ENCODE measurements at places on chromosomes 7 and 10. TPM values are rescaled to one million over a fixed set of nuclear protein-coding genes. Genes with fewer than 3 reads are reported as not detected.

- DNase-seq: no peak
These were observed 316.9 kb upstream of the PHYHIPL start for GRCh38 chr10:58859526-58859925.

GRCh38 chr10:78178397-78178796 is 144.7 kb downstream of the RPS24 start:
- DNase-seq: no peak

GRCh38 chr7:55271661-55272060 is 93.5 kb upstream of the LANCL2 start:
- no peak for DNase-seq

- no peak for DNase-seq
These were observed 39.8 kb downstream of the MAD1L1 start for GRCh38 chr7:2192831-2193534.

DNA sequence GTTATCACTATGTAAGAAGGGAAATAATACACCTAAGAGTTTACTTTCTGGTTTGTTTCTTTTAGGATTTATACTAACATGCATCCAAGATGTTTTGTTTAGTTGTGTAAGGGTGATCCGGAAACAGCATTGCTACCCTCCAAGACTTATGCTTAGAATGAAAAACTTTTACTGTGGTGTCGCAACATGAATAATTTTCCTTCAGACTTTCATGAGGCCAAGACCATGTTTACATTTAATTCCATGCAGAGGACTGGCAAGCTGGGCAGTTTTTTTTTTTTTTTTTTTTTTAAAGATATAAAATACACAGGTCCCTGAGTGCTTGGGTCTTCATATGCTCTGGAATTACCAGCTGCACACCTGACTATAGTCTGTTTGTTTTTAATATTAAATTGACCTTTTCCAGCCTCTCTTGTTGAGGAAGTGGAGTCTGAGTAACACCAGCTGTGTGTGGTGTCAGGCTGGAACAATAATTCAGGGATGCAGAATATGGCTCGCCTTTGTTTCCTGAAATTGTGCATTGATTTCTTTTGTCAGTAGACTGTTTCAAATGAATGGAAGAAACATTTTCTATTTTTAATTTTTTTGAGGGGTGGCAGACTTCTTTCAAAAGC is 81.7 kb downstream of the ST7 start:
- DNase-seq: no peak

DNA sequence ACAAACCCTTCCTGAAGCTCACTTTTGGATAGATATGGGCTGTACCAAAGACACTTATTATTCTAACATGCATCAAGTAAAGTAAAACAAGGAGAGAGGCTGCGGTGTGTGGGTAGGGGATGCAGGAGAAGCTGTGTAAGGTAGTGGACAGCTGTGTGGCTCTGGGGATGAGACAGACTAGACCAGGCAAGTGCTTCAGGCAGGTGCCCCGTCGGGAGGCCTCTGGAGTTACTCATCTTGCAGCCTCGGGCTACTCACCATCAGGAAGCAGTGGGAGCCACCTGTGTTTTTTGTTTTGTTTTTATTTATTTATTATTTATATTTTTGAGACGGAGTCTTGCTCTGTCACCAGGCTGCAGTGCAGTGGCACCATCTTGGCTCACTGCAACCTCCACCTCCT is 49.3 kb upstream of the NCAPG2 start:
- DNase-seq: no peak

DNA sequence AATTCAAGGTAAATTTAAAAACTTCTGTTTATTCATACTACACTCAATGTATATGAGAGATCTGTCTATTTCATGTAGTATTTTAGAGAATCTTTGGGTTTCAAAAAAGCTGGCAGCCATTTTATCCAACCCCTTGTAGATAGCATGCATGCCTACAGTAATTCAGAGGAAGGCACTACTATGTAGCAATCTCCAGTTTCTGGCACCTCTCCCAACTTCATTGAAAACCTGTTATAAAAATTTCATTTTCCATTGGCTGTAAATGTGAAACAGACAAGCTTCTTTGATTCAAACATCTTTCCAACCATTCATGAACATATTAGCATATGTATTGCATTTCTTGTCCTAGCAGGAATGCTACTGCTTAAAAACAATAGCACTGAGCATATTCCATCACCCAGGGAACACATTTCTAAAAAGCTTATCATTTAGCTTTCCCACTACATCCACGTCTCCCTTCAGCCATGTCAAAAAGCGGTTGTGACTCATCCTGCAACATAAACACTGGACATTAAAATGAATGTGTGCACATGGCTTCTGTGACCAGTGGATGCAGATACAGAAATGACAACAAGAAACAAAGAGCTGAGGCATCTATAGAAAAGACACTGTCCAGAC is 330.4 kb upstream of the AOAH start:
- no peak for DNase-seq

EPHA1 gene
- total RNA-seq: not detected

GRCh38 chr7:137846827-137847567 is at the start of gene DGKI:
DGKI (minus strand) TSS chr7:137846974.
- no peak for DNase-seq

CCL24 gene
- not detected for total RNA-seq

GRCh38 chr7:130922206-130923112 is 188.5 kb upstream of the KLF14 start:
- DNase-seq: no peak

DNA sequence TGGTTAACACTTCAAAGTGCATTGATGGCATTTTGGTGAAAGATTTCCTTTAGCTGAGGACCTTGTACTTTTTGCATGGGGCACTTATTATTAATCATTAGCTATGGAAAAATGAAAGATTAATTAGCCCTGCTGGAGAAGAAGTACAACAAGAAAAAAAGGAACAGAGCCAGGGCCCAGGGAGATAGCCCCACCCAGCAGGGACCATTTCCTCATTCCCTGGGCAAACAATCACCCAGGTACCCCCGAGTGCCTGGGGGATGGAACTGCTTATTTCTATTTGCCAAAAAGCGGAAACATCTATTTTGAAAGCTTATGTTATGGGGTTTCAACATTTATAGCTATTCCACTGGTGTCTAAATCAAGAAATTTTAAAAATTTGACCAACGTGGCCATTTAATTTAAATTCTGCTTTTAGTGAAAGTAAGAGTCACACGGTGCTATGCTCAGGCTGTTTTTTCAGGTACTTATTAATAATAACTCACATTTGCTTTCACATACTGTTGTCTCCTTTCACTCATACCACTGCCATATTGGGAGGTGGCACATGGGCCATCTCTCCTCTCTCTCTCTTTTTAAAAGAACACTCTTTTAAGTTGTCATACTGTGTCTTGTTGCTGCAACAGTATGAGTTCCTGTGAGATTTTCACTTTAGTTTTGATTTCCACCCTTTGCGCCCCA is 143.6 kb upstream of the KIF5B start:
- no peak for DNase-seq

SSC4D gene
- total RNA-seq: 0.99 TPM

DNA sequence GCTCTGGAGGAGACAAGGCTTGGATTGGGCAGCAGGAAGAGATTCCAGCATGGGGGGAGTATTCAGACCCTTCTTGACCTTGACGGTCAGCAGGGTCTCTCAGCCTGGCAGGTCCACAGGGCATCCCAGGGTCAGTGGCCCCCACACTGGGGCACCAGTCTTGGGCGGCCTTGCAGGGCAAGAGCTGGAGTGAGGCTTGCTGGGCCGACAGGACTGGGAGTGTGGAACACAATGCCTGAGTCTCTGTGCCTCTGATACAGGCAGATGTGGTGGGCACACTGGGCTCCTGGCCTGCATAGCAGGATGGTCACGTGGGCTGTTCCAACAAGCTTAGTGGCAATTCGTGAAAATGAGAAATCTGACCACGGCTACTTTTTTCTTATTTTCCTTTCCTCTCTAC is 229.7 kb downstream of the TCERG1L start:
- no peak for DNase-seq

FHIP2A gene
- 26.6 TPM for total RNA-seq

DNA sequence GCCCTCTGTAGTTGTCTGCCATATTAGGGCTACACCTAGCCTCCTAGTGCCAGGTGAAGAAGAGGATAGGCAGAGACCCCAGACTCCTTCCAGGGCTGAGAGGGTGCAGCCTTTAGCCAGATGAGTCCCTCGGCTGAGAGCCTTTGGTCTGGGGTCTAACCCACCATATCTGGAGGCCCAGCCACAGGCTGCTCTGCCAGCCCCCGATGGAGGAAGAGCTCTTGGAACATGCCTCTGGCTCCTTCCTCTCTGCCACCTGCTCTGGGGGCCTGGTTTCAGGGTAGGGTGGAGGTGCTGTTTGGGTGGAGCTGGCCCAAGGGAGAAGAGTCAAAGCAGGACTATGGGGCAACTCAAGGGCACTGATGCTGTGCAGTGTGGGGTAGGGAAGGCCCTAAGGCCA is 1.4 kb downstream of the LRRC18 start:
- no peak for DNase-seq

PRKCQ gene
- total RNA-seq: 0.16 TPM

GRCh38 chr10:3045471-3046209 is 21.7 kb upstream of the PFKP start:
- peak; percentile 64 for DNase-seq

- DNase-seq: no peak
These were observed 138.5 kb downstream of the CPED1 start for GRCh38 chr7:121126801-121127534.

ACBD7 gene
- not detected for total RNA-seq

TEX36 gene
- total RNA-seq: not detected

- DNase-seq: no peak
These were observed 37.0 kb downstream of the CDCA7L start for GRCh38 chr7:21908746-21909145.

GRCh38 chr10:34017281-34017680 is 682.8 kb upstream of the NRP1 start:
- DNase-seq: no peak

DNA sequence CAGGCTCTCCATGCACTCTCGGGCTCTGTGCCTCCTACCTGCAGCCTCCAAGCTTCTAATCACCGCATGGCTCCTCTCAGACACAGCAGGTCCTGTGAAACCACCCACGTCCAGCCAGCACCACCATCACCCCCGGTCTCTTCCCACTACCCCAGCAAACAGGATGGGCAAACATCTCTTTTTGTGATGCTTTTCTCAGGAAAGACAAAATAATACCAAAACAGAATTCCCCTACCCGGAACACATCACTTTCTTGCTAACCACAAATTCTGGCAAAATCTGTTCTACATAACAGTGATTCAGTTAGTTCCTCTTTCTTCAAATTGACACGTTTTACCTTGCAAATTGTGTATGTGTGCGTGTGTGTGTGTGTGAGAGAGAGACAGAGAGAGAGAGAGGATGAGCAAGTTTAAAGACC is 6.5 kb downstream of the SNX8 start:
- no peak for DNase-seq

DNA sequence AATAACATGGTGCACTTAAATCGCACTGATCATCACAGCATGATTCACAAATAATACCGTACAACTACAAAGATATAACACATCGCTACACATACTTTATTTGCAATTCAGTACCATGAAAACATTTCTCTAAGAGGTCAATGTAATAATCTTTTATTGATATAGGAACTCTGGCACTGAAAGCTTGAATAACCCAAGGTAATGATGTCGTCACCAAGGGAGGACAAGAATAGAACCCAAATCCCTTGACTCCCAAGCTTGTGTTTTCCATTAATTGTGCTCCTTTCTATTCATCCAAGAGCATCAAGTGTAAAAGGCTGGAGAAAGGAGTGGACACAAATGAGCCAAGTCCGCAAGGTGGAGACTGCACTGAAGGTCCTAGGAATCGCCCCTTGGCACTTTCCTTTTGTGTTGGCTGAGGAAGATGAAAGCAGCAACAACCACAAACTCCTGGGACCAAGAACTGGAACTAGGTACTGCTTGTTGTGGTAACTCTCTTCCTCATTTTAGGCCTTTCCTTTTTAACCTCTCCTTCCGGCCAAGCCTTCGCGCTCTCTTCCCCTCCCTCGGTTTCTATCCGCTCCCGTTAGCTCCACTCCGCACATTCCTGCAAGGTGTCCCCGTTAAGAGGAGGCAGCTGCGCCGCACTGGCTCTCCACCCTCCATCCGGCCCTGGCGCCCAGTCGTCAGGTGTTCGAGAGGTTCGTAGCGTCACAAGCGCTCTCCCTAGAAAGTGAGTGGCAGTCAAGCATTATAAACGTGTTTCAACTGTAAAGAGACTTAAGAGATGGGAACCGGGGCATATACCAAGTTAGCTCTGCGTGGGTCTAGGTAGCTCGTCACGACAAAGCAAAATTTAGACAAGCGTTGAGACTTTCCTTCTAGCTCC is 1.0 kb upstream of the CBLL1 start:
- DNase-seq: peak; percentile 58

GRCh38 chr7:16063221-16063620 is 358.1 kb downstream of the CRPPA start:
- DNase-seq: no peak

TMEM140 gene
- 23.3 TPM for total RNA-seq

DNA sequence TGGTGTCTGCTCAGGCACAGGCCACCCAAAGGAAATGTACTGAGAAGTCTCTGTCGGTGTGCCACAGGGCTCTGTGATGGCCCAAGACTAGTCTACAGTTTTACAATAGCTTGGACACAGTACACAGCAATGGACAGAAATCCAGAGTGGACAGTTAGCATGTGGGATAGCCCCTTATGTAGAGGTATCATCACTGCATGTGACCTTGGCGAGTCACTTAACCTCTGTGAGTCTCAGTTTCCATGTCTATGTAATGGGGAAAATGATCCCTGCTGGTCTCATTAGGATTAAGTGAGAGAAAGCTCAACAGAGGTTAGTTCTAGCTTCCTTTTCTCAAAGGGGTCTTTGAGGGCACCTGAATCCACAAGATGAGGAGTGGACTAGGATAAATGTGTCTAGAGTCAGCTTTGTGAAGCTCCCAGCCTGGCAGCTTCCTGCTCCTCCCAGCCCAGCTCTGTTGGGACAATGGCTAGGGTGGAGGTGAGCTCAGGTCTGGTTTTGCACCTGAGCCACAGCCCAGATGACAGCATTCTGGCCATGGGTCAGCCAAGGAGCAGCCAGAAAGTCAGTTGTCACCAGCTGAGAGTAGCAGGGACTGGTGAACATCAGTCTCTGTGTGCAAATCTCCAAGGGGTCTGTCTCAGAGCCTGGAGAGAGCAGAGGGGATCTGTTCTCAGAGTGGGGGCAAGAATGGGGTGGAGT is 17.9 kb downstream of the CRHR2 start:
- no peak for DNase-seq

SAMD9L gene
- total RNA-seq: 3.7 TPM

DNAJC12 gene
- 6.1 TPM for total RNA-seq

DNA sequence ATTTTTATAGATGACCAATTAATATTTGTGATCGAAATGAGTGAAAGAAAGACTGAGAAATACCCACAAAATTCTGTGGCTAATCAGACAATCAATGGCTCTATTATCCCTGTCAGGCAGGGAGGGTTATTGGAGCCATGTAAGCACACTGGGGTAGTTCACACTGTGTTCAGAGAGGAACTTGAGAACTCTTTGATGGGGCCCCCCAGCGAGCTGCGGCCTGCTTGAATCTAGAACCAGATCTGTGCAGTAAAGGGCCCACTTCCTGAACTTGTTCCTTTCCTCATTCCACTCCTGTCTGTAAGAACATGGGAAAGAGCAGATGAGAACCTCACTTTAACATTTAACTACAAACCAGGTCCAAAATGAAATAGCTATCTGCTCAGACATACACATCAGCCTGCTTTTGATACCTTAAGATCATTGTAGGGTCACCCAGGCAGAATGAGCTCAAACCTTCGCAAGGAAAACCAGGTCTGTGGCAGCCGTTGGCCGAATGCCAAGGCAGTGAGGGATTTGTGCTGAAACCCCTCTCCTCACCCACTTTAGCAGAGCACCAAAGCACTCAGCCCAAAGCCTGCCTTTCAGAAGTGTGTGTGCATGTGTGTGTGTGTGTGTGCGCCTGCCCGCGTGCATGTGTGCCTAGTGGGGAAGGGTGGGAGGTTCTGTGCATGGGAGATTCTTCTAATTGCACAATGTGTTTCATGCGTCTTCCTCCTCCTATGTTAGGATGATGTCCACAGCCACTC is 365.6 kb upstream of the MGMT start:
- DNase-seq: no peak

CAMK2B gene
- 98.0 TPM for total RNA-seq

ZPBP gene
- total RNA-seq: not detected
